ENCODE measurements at places on chromosomes 12 and 14.

DNA sequence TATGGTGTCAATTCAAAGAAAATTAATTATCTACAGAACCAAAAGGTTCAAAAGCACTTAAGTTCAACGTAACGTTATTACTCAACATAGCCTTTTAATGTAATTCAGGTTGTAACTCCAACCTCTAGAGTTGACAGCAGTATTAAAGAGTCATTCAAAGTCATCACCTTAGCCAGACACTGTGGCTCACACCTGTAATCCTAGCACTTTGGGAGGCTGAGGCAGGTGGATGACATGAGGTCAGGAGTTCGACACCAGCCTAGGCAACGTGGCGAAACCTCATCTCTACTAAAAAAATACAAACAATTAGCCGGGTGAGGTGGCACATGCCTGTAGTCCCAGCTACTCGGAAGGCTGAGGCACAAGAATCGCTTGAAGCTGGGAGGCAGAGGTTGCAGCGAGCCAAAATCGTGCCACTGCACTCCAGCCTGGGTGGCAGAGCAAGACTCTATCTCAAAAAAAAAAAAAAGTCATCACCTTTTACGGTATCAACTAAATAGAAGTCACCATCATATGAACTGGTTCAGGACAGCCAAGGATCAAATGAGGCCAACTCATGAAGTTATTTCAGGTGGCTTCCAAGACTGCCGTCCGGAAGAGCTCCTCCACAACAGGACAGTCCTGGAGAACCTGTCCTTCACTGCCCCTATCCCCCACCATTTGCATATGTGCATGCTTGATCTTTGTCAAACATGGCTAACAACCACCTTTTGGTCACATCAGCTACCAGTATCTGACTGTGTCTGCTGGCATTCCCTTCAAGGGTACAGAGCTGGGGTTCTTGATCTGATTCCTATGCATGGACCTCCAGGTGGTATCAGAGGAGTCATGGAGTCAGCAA, 4.2 kb downstream of the PPTC7 start:
- no peak for DNase-seq

DNA sequence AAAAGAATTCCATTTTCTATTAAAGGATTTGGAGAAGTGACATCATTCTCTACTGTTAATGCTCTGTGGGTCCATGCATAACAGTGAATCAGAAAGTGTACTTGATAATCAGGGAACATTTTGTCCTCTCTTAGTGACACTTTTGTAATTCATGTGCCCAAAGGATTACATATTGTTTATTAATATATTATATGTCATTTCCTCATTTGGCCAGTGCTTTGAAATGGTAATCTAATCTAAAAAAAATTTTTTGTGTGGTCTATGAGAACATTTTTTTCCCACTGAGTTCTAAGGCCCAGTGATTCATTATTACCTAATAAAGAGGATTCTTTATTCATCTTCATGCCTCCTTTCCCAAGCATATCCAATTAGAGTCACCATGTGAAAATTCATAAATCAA, 79.7 kb upstream of the MYF6 start:
- DNase-seq = no peak

DNA sequence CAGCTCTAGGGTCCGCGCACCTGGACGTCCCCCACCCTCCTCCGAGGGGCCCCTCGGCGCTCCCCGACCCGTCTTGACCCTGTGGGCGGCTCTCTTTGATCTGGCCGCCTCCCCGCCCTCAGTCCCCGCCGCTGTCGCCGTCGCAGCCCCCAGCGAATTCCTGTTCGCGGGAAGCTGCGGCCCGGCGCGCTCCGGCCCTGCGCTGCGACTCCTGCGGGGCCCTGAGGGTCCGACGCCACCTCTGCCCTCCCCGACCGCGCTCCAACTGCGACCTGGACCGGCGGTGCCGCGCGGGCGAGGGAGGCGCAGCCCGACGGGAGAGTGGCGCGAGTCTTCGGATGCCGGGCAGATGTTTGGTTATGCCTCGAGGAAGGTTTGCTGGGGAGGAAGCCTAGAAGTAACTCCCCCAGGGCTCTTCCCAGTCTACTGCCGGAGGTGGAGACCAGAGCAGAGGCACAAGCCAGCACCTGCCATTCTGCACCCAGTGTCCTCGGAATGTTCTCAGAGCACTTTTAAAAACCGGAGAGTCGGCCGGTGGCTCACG, 440 bp upstream of the ISM2 start:
- DNase-seq = no peak

DNA sequence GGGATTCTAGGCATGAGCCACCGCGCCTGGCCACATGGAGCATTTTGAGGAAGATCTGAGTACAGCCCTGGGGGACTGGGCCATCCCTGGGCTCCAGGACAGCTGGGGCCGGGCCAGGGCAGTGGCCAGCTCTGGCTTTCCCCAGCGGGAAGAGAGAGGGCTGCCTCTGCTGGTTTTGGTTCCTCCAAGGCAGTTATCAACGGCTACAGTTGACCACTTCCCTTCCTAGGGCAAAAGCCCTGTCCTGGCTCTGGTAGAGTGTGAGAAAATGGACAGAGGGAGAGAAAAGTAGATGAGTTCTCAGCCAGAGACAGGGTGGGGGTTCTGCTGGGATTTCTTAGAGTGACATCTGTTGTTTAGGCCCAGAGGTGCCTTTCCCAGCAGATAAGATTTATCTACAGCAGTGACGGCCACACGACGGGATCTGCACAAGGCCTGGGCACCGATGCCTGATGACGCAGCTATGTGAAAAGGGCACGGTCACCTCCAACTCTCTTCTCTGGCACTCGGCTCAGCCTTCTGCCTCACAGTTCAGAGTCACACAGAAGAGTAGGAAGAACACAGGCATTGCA, 5.5 kb upstream of the HVCN1 start:
- DNase-seq = no peak

DNA sequence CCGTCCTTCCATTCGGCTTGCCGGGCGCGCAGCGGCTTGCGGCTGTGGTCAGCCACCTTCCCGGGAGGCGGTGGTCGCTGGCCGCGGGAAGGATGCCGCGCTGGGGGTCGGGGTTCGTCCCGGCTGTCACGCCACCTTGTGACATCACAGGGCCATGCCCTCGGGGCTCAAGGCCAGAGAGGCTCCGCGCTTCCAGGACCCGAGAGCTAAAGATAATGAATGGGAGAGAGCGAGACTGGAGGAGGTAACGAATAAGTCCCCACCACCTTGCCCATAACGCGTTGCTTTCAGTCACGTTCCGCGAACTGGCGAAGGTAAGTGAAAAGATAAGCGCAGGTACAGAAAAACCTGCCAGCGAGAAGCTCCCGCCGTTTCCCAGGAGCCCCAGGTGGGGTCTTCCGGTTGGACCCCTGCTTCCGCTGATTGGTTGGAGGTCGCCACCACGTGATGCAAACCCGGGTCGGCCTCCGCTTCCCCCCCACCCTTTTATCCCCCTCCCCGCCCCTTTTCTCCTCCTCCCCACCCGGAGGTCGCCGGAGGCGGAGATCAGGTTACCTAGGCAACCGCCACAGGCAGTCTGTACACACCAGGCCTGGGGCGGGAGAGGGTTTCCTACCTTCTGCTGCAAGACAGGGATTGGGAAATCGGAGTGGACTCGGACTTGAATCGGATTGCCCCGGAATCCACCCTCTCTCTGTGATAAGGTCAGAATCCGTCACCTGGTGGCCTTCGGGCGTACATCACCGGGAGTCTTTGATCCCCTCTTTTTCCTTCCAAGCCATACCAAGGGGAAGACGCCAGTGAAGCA, at the start of gene LRRC9:
Gene LRRC9 (plus strand): TSS at position 575 of the 808 bp plus-strand sequence.
- DNase-seq = no peak

DNA sequence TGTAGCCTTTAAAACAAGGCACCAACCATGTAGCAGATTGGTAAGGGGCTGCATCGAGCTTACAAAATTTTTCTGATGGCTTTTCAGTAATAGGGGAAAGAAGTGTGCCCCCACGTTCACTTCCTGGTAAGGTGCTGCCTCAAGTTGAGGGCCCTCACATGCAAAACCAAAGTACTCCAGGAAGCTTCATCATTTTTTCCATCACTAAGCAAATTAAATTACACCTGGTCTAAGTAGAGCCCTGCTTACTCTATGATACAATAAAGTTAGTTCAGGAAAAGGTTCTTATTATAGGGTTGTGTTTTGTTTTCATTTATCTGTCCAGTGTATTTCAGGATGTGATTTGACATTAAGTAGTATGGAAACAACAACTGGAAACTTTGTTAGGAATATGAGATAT, 15.0 kb upstream of the AKAP5 start:
- no peak for DNase-seq

GRCh38 chr14:95903616-95904107, 27.0 kb downstream of the TUNAR start:
- no peak for DNase-seq

GRCh38 chr12:106581543-106582248, 1.1 kb upstream of the RFX4 start:
- no peak for DNase-seq

- DNase-seq = no peak
Measured at GRCh38 chr12:31954925-31955858, 4.0 kb upstream of the RESF1 start.

- DNase-seq = no peak
Measured at GRCh38 chr14:68527329-68527851, 265.5 kb downstream of the ZFP36L1 start.

DNA sequence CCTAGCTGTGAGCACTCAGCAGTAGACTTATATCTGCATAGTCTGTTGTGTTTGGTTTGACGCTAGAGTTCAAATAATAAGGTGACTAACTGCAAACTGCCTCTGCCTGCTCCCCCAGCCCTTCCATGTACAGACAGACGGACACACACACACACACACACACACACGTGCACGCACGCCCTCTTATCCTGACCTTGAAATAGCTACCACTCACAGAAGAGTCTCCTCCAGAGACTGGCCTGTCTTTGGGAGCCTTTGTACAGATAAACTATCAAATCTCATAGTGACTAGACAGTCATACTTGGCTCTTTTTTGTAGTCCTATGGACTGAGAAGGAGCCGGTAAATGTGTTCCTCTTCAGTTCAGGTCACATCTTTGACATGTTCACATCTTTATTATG, 158.4 kb downstream of the FBXL14 start:
- no peak for DNase-seq

- DNase-seq = no peak
Measured at GRCh38 chr12:41439801-41440200, 251.7 kb downstream of the PDZRN4 start.

- DNase-seq = no peak
Measured at GRCh38 chr14:102560458-102561261, 31.8 kb upstream of the RCOR1 start.

- DNase-seq = no peak
Measured at GRCh38 chr12:82474181-82474797, 116.0 kb downstream of the METTL25 start.

GRCh38 chr12:104454997-104455396, 1.8 kb upstream of the CHST11 start:
- DNase-seq = no peak

- no peak for DNase-seq
Measured at GRCh38 chr12:53191096-53191884, 10.6 kb upstream of the CSAD start.

GRCh38 chr14:56962444-56963080, 152.3 kb upstream of the OTX2 start:
- no peak for DNase-seq

DNA sequence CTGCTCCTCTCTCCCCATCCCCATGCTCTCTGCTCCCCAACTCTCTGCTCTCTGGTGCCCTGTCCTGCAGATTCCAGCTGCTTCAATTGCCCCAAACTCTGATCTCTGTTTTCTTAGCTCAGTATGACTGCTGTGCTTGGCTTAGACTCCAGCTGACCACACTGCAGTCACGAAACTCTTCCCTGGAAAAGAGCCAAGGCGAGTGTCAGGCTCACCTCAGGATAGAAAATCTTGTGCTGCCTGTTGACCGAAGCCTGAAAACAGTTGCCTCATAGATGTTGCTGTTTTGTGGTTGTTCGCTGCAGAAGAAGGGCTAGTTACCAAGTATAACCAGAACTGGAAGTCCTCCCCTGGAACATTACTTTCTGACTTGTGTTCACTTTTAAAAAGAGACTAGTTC, 6.7 kb upstream of the STON2 start:
- no peak for DNase-seq

DNA sequence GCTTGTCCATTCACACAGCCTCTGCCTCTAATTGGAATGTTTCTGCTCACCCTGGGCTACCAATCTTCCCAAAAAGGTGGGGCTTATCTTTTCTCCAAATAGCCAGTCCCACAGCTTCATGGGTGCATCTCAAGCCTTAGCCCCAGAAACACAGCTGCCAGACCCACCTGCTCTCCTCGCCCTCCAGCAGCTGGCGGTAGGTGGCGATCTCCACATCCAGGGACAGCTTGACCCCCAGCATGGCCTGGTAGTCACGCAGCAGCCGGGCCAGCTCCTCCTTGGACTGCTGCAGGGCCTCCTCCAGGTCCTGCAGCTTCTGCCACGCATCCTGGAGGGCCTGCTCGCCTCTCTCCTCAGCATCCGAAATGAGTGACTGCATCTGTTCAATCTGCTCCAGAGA, 11.1 kb downstream of the KRT77 start:
- DNase-seq = peak; percentile 52

- DNase-seq = no peak
Measured at GRCh38 chr12:54187075-54187474, 1.7 kb downstream of the SMUG1 start.

GRCh38 chr12:29350080-29350479, 30.9 kb downstream of the ERGIC2 start:
- no peak for DNase-seq

GRCh38 chr12:57732270-57732669, 6.3 kb downstream of the AGAP2 start:
- no peak for DNase-seq

DNA sequence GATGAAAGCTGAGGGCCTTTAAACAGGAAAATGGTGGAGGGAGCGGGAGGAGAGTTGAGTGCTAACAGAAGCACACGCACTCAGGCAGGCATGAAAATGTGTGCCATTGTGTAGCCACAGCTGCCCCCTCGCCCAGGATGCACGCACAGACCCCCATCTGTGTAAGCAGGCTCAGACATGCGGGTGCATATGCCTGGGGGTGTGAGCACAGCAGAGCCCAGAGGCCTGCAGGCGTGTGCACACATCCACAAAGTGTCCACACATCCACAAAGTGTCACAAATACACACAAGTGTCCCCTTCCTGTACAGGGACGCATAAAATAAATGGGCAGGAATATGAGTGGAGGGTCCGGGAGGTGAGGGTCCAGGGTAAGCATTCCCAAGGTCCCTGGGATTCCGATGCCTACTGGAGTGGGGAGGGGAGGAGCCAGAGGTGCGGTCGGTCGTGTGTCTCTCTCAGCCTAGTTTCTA, 805 bp upstream of the KRT7 start:
- DNase-seq = no peak

DNA sequence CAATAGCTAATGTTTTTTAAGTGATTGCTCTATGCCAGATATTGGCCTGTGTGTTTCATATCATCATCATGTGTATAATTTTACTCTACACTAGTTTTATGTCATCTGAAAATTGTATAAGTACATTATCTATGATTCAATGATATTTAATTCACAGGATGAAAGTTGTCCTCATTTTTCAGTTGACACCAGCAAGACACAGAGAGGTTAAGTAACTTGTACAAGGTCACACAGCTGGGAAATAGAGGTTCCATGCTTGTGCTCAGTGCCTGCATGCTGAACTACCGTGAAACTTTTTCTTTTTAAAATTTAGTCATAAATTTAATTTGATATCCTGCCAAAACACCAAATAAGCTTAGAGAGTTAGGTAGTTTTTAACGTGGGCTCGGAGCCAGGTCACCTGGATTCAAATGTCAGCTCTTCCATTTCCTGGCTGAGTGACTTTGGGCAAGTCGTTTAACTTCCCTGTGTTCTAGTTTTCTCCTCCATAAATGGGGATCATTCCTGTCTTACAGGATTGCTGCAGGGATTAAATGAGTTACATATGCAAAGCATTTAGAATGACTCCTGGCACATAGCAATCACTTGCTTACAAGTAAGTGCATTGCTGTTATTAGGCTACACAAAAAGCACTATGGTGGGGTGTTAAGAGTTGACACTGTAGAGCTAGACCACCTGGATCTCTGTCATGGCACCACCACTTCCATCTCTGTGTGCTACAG, 183.9 kb downstream of the ETV6 start:
- no peak for DNase-seq

Measured in SK-MEL-5 (cell line).